ENCODE measurements at places on chromosomes 4 and X.

DNA sequence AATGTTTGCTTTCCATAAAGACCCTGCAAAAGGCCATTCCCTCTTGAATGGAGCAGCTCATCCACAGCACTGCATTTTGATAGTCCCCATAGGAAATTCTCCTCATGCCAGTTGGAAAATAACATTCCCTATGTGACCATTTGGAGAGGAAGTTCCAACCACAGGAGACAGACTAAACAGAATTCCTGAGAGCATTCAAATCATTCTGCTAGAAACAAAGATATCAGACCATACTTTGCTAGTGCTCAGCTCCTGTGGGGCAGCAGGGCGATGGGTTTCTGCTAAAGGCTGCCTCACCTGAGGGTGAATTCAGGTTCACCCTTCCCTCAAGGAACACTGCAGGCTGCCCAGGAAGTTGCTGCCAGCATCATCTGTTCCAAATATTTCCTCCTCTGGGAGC lies 58.8 kb downstream of the LNX1 start:
- no peak for DNase-seq

- peak; percentile 40 for DNase-seq
These were observed 854.2 kb downstream of the CENPC start for GRCh38 chr4:66691101-66691500.

- peak; percentile 59 for DNase-seq
These were observed 10.0 kb downstream of the CLCN4 start for GRCh38 chrX:10166731-10167151.

DNA sequence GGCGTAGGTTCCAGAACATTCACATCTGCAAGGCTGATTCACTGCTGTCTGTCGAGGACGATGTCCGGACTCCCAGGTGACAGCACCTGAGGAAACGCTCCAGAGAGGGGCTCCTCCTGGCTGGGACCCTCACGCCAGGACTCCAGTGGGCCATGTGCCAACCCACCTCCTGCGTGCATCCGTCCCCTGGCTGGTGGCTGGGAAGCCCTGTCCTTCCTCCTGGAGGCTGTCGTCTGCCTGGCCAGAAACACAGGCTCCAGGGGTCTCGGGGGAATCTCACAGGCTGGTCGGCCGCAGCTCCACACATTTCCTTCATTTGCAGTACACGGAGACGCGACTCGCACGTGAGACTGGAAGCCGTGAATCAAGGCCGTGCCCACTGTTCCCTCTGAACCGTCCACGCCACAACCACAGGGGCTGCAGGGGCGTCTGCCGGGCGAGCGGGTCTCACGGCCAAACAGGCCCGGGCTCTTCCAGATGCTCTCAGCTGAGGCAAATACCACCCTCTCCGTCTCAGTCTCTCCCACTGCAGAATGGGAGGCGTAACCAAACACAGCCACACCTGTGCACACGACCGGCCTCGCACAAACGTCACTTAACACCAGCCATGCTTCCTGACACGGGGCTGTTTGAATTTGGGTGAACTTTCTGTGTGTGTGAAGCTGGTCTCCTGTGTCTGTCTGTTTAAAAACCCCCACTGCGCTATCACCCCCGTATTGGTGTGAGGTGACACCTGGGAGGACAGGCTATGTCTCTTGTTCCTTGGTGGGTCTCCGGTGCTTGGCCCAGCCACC lies 38.7 kb upstream of the MXD4 start:
- no peak for DNase-seq

- no peak for DNase-seq
These were observed 16.3 kb upstream of the MAOB start for GRCh38 chrX:43898406-43899035.

- DNase-seq: no peak
These were observed 15.7 kb downstream of the ARMCX6 start for GRCh38 chrX:101602077-101602476.

DNA sequence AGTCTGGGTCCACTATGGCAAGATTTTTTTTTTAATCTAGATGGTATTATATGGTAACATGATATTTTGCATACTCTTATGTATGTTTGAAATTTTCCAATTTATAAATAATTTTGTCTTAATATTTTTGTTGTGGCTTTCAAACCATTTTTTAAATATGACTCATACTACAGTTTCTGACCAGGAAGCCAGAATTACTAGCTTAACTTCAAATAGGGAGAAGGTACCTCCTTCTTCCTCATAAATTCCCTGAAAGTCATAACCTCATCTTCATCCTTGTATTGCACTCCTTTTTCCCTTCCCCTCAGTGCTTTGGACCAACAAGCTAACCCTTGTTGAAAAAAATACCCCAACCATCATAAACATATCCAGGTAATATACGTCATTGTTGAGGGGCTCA lies 21.6 kb downstream of the ARAP2 start:
- DNase-seq: no peak

GRCh38 chr4:3484057-3484973 lies 21.2 kb downstream of the DOK7 start:
- peak; percentile 80 for DNase-seq

DNA sequence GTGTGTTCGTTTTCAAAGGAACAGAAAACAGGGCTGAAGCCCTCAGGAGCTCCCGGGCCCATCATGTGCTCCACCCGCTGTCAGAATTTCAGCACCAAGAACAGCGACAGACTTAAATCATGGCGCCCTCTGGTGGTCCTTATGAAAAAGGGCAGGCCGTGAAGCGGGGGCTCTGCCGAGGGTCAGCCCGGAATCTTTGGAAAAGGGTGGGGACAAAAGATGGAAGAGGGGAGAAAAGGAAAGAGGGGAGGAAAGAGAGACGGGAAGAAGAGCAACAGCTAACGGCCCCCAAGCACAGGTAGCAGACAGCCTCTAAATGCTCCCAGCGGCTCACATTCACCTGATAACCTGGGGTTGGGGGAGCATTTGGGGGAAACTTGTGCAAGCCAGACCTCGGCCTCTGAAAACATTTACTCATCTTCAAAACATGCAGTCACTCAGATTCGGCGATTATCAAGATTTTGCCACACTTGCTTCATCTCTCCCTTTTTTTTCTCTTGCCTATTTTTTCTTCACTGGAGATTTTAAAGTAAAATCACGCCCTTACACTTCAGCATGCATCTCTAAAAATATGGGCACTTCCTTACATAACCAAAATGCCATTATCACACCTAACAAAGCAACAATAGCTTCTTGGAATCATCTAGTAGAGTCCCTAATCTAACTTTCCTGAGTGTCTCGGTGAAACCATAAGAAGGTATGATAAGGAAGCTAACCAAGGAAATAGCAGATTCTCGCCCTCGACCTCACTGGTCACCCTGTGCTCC lies 28.1 kb upstream of the MAN2B2 start:
- DNase-seq: peak; percentile 91

- DNase-seq: no peak
These were observed 7.4 kb downstream of the TXK start for GRCh38 chr4:48126621-48127020.

- DNase-seq: no peak
These were observed 124.2 kb downstream of the ENOX2 start for GRCh38 chrX:130778773-130779172.

DNA sequence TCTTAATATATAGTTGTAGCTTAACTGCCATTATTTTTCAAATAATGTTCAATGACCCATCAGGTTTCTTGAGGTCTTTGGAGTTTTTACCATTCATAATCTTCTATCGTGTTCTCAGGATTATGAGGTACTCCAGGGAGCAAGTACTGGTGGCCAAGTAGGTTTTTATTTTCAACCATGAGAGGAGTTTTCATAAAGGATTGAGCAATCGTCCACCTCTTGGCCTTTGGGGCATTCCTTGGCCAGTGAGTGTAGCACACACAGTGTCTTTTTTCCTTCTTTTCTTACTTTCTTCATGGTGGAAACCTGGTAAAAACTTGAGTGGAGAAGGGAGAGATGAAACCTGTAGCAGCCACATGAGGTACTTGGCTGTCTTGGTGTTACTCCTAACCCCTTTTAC lies 567.0 kb upstream of the NR3C2 start:
- no peak for DNase-seq

DNA sequence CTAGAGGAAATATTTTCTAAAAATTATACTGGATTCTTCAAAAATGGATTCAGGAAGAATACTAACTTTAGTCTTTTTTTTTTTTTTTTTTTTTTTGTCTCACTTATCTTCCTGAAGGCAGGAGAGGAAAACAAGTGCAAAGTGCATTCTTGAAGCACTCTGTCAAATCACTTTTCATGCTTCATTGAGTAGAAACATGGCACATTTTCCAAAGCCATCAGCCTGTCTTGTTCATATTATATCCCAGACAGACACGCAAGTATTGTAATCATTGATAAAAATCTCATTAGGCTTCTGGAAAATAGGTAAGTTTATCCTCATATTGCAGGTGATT lies 1.2 kb downstream of the BBS12 start:
- DNase-seq: no peak

GRCh38 chrX:53563324-53563723 lies 123.2 kb downstream of the HUWE1 start:
- DNase-seq: no peak

DNA sequence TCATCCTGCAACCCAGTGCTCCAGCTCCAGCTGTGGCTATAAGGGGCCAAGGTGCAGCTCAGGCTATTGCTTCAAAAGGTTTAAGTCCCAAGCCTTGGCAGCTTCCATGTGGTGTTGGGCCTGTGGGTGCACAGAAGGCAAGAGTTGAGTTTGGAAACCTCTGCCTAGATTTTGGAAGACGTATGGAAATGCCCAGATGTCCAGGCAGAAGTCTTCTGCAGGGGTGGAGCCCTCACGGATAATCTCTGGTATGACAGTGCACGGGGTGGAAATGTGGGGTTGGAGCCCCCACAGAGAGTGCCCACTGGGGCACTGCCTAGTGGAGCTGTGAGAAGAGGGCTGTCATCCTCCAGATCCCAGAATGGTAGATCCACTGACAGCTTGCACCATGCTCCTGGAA lies 44.5 kb downstream of the CYTL1 start:
- DNase-seq: no peak

DNA sequence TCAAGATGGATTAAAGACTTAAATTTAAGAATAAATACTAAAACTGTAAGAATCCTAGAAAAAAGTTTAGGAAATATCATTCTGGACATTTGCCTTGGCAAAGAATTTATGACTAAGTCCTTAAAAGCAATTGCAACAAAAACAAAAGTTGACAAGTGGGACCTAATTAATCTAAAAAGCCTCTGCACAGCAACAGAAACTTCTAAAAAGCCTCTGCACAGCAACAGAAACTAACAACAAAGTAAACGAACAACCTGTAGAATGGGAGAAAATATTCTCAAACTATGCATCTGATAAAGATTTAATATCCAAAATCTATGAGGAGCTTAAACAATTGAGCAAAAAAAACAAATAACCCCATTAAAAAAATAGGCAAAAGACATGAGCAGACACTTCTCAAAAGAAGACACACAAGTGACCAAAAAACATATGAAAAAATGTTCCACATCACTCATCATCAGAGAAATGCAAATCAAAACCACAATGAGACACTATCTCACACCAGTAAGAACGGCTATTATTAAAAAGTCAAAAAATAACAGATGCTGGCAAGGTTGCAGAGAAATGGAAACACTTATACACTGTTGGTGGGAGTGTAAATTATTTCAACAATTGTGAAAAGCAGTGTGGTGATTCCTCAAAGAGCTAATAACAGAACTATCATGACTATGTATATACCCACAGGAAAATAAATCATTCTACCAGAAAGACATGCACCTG lies 5.5 kb upstream of the OPRPN start:
- DNase-seq: no peak

DNA sequence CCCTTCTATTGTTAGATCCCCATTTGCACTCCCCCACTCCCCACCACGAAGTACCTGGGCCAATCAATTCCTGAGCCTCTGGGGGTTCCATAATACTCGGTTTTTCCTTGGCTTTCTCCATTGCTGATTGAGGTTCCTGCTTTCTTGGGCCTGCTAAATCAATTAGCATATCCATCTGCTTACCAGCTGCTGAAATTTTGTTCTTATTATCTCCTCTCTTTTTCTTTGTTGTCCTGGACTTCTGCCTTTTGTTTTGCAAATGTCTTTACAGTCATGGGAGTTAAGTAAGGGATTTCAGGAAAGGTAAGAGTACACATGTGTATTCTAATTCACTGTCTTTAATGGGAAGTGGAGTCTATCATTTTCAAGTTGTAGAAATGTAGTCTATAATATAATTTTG lies 222.2 kb downstream of the MID1 start:
- no peak for DNase-seq

- DNase-seq: no peak
These were observed at the start of gene IQCM for GRCh38 chr4:149815743-149816142. TSS of gene IQCM (minus strand) at chr4:149815843. CDS start at chr4:149742691, 73,152 bp downstream.

GRCh38 chrX:50988649-50989048 lies 78.1 kb downstream of the BMP15 start:
- DNase-seq: peak; percentile 84

- DNase-seq: no peak
These were observed 1.4 kb downstream of the GRK4 start for GRCh38 chr4:2964706-2965258.

GRCh38 chrX:38458071-38458470 lies 103.3 kb upstream of the TSPAN7 start:
- no peak for DNase-seq

GRCh38 chr4:189232274-189232673 lies 708.4 kb upstream of the FRG1 start:
- DNase-seq: no peak

Data from Karpas-422 (cell line).